ENCODE measurements at places on chromosomes 2 and 18.

GRCh38 chr2:240322991-240323390, 112.5 kb upstream of the GPC1 start:
- no peak for DNase-seq

DNA sequence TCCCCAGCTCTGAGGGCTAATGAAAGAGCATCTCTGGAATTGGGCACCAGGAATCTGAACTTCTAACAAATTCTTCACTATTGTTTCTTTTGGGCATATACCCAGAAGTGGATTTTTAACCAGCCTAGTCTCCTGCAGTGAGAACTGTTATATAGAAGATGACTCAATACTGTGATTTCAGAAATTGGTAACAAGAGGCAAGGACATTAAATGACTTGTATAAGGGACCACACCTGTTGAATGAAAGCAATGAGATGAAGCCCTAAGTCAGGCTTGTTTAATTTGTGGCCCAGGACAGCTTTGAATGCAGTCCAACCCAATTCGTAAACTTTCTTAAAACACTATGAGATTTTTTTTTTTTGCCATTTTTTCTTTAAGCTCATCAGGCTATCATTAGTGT, 57.9 kb downstream of the EPC2 start:
- no peak for DNase-seq

- DNase-seq, result no peak
Observed at GRCh38 chr2:46849046-46849715, 66.4 kb downstream of the MCFD2 start.

DNA sequence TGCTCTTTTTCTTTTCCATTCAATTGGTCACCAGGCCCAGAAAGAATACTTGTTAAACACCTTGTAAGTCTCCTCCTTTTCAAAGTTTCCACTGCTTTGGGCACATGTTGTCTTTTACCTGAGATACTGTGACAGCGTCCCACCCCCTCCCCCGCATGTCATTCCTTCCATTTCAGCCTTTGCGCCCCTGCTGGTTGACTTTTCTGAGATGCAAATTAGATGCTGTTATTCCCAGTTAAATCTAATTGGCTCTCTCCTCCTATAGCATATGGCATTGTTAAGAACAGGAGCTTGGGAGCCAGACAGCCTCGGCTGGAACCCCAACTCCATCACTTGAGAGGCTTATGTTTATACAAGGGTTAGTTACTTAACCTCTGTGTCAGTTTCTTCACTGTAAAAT, 80.3 kb upstream of the GAREM1 start:
- DNase-seq, result no peak

GRCh38 chr2:14517731-14518130, 114.8 kb upstream of the LRATD1 start:
- DNase-seq, result no peak

DNA sequence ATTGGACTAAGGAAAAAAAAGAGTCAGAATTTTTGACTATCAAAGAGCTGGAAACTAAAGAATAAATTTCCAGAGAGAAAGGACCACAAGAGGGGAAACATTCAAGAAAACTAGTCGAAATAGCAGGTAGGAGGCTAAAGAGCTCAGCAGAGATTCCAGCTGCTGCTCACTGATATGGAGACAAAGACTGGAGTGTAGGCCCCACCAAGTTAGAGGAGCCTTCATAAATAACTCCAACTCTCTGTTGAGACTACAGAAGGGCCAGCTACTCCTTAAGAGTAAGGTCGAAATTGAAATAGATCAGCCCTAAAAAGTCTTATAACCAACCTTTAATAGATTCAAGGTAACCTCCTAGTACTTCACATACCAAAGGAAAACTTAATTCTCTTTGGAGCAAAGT, 31.1 kb downstream of the SS18 start:
- DNase-seq, result no peak

GRCh38 chr2:178990533-178991241, 59.2 kb downstream of the CCDC141 start:
- no peak for DNase-seq

DNA sequence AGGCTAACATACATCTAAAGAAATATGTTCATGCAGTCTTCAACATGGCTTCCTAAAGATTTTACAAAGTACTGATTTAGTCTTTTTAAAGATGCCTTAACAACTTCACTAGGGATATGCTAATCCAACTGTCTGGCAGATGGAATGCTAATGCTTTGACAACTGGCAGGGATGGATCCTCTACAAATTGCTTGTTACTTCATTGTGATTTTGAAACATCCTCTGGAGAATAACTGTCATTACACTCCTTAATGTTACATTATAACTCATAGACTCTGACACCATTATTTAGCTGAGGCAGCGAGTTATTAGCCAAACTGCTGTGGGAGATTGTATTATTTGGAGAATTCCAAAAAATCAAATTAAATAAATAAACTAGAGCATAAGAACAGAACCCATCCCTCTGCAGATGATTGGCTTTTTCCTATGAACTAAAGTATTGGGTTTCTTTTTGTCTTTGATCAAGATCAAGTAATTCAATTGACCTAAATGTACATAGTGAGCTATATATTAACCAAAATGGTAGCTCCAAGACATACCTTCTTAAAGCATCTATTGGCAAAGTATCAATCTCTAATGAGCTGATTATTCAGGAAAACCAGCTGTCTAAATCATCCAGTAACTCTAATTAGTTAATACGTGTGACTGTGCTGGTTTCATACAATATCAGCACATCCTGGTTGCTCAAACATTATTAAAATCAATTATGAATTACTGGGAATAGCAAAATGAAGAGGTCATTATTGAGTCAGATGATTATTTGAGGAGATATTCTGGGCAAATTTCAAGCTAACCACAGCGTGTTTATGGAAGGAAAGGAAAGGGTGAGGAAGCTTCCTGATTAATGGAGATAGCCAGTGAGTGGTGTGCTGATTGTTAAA, 321.3 kb upstream of the TFPI start:
- no peak for DNase-seq

GRCh38 chr2:234044157-234044556, 6.3 kb upstream of the SPP2 start:
- peak; percentile 90 for DNase-seq

DNA sequence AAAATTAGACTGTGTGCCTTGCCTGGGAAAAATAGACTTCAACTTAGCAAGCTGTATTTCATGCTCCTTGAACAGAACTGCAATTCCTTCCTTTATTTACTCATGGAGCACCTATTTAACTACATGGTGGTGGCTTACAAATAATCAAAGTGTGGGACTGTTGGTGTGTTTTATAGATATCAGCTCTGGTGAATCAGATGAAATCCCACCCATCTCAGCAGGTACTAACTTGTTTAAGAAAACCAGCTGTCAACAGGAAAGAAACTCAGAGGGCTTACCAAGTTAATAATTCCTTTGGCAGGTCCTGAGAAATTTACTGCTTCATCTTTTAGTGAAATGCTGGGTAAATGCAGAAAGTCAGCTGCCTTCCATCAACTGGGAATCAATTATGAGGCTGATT, 830.6 kb downstream of the SLC4A3 start:
- no peak for DNase-seq

- no peak for DNase-seq
Observed at GRCh38 chr2:22011048-22011447, 887.3 kb downstream of the TDRD15 start.

- DNase-seq, result no peak
Observed at GRCh38 chr2:62826141-62826540, 120.6 kb downstream of the EHBP1 start.

- DNase-seq, result peak; percentile 54
Observed at GRCh38 chr2:71892896-71893295, 254.8 kb downstream of the CYP26B1 start.

- no peak for DNase-seq
Observed at GRCh38 chr18:11826836-11827235, 24.4 kb upstream of the CHMP1B start.

DNA sequence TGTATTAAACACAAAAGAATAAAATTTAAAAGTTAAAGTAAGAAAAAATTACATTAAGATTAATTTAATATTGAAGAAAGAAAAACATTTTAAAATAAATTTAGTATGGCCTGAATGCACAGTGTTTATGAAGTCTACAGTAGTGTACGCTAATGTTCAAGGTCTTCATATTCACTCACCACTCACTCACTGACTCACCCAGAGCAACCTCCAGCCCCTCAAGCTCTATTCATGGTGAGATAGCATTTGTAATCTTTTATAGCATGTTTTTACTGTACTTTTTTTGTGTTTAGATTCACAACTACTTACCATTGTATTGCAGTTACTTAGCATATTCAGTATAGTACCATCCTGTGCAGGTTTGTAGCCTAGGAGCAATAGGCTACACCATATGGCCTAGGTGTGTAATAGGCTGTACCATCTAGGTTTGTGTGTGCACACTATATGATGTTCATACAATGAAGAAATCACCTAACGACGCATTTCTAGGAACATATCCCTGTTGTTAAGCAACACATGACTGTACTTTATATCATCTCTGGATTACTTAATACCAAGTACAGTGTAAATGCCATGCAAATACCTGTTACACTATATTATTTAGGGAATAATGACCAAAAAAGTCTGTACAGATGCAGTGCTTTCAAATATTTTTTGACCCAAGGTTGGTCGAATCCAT, 144.0 kb upstream of the IL1R2 start:
- no peak for DNase-seq

DNA sequence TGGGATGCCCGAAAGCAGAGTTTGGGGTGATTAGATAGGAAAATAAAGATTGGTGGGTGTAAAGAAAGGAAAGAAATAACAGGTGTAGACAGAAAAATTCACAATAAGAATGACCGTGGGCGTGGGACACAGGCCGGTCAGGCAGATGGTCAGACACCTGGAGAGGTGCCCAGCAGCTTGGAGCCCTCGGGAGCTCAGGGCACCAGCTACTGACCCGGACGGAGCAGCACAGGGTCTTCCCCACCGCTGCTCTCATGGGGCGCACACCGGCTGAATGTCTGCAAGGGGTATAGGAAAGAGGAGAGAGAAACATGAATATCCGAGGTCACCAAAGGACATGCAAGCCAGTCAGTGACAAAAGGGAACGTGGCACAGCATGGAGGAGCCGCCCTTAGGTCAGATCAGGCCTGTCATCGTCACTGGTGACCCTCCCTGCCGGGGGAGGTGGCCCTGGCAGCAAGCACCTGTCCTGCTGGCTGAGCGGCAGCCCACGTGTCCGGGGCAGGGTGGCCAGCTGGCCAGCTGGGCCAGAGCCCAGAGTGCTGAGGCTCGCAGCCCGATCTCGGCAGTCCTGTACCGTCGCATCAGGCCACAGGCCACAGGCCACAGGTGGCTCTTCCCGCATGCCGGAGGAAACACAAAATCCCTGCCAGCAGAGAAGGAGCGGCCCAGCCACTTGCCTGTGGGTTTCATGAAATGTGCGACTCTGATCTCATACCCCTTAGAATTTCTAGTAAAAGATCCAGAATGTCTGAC, 112.0 kb upstream of the NDUFV2 start:
- DNase-seq, result no peak

GRCh38 chr18:42183746-42184145, 228.7 kb downstream of the PIK3C3 start:
- DNase-seq, result peak; percentile 92

GRCh38 chr2:138423745-138424144, 77.8 kb upstream of the SPOPL start:
- DNase-seq, result no peak

GRCh38 chr2:28178946-28179345, 213.7 kb upstream of the FOSL2 start:
- no peak for DNase-seq

DNA sequence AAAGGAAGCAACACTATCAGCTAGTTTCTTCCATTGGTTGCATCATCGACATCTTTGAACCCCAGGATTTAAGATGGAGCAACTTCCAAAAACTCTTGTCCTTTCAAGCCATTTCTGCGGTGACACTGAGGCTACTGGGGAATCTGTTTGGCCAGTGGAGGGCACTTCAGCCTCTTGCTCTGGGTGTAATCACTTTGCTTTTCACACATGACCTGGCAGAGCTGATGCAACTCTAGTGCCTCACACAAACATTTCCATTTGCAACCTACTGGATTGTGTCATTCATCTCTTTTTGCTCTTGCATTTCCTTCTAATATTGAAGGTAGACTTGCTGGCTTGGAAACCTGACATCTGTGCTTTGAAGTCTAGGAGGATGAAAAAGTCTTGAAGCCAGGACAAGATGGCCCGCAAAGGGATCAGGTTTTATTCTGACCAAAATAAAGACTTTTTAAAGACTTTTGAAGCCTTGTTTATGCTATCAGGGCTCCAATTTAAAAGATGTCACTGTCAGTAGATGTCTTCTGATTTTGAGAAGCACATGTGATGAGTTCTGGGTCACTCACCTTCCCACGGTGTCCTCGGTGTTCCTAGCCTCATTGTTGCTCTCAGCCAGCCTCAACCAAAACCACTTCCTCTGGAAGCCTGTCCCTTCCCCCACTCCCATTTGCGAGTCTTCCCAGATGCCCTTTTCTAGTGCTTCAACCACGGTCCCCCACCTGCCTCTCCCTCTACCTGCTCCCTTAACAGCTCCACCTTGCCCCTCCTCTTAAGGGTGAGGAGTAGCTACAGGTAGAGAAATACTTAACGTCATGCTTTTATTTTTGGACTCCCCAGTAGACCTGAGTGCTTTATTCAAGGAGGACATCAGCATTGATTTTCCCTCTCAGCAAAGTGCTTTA, 69.7 kb upstream of the KCNE4 start:
- peak; percentile 52 for DNase-seq

GRCh38 chr2:171407030-171407675, 26.6 kb downstream of the METTL8 start:
- no peak for DNase-seq

GRCh38 chr2:103738108-103738507, 976.3 kb downstream of the TMEM182 start:
- DNase-seq, result no peak

DNA sequence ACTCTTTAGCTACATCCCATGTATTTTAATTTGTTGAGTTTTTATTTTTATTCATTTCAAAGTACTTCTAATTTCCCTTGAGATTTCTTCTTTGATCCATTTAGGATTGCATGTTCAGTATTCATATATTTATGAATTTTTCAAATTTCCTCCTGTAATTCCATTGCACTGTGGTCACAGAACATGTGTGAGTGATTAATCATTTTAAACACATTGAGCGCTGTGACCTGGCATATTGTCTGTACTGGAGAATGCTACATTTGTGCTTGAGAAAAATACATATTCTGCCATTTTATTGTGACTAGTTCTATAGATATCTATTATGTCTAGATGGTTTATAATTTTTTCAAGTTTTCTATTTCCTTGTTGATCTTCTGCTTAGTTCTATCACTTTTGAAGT, 353.7 kb downstream of the RAD51AP2 start:
- no peak for DNase-seq

GRCh38 chr2:186728631-186729030, 34.8 kb downstream of the FAM171B start:
- no peak for DNase-seq

DNA sequence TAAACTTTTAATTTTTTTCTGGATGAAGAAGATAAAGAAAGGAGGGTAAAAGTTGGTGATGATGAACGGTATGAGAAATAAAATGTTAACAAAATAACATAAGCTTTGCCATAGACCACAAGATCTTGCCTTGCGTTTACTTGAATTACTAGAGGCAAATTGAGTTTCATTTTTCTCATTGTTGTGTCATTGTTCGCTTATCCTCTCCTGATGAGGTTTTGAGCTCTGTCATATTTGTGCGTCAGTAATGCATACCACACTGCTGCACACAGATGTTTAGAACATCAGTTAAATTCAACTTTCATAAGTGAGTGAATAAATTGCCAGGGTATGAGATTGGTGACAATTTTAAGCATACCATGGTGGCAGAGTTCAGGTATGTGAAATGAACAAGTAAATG, 843.6 kb downstream of the SUCLG1 start:
- DNase-seq, result no peak

Data from HT1080 (cell line).